Activated CD4-positive, alpha-beta T cell treated with anti-CD3 and anti-CD28 coated beads for 1 hour (primary cell): ENCODE measurements at places on chromosomes 5 and 9.

DNA sequence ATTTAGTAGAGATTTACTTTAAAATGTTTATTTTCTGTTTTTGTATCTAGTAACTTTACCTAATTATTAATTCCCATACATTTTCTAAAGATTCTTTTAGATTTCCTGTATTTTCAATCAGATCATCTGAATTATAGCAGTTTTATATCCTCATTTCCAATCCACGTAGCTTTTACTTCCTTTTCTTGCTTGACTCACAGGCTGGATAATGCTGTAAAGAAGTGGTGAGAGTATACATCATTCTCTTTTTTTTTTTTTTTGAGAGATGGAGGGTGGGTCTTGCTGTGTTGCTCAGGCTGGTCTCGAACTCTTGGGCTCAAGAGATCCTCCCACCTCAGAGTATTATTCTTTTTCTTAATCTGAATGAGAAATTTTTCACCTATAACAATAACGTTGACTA lies 11.2 kb upstream of the SETX start:
- no peak for DNase-seq

DNA sequence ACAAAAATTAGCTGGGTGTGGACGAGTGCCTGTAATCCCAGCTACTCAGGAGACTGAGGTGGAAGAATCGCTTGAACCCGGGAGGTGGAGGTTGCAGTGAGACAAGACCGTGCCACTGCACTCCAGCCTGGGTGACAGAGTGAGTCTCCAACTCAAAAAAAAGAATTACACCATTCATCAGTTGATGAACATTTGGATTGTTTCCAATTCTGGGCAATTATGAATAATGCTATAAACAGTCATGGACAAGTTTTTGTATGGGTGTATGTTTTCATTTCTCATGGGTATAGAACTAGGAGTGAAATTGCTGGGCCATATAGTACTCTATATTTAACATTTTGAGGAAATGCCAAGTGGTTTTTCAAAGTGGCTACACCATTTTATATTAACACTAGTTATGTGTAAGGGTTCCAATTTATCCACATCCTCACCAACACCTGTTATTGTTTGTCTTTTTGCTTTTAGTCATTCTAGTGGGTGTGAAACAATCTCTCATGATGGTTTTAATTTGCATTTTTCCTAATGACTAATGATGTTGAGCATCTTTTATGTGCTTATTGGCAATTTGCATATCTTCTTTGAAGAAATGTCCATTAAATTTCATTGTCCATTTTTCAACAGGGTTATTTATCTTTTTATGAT lies 9.0 kb upstream of the CCDC125 start:
- no peak for DNase-seq

DNA sequence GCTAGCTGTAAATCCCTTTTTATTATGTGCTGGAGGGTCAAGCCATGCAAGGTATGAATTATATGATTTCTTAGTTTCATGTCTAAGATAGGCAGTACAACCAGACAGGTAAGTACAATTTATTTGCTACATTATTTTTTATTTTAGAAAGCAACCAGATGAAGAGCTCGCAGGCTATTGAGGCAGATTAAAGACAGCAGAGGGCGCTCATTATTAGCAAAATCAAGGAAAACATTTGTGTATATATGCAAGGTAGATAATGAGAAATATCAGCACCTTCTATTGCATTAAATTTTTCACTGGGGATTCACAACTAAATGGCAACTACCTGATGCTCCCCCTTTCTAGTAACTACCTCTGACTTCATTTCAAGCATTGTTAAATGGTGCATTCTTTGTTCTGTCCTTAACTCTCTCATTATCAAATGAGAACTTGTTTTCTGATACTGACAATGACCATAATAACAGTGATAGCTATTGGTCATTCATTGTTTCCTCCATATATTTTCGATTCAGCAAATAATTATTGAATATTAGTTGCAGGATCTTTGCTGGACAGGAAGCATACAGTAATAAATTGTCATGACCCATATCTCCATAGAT lies 8.6 kb downstream of the SCGB3A2 start:
- no peak for DNase-seq

DNA sequence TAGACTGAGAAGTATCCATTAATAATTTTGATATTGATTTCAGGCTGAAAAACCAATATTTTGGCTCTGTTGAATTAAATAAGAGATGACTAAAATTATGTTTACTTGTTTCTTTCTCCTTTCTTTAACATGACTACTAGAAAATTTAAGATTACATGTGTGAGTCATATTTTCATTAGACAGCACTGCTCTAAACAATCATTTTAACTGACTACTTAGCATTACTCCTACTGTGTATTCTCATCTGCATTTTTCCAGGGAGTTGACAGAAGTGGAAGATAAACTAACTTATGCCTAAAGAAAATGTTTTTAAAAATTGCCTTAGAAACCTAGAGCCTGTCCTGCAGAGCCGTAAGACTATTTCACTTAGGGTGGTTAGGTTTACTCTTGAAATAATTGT lies 29.1 kb downstream of the TNC start:
- DNase-seq = no peak

DNA sequence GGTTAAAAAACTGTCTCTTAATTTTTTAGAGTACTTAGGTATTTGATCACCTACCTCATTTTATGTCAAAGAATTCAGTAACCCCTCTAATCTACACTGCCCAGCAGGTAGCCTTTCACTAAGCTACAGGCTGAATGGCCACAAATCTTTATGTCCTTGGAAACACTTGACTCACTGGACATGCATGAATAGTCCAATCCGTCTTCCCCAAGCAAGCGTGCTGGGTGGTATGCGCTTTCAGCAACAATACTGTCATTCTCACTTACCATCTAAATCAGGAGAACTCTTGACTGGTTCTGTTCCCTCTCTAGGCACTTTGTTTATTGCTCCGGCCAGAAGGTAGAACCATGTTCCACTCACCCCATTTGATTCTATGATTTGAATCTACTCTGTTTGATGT lies 73.1 kb downstream of the TRPM3 start:
- no peak for DNase-seq

DNA sequence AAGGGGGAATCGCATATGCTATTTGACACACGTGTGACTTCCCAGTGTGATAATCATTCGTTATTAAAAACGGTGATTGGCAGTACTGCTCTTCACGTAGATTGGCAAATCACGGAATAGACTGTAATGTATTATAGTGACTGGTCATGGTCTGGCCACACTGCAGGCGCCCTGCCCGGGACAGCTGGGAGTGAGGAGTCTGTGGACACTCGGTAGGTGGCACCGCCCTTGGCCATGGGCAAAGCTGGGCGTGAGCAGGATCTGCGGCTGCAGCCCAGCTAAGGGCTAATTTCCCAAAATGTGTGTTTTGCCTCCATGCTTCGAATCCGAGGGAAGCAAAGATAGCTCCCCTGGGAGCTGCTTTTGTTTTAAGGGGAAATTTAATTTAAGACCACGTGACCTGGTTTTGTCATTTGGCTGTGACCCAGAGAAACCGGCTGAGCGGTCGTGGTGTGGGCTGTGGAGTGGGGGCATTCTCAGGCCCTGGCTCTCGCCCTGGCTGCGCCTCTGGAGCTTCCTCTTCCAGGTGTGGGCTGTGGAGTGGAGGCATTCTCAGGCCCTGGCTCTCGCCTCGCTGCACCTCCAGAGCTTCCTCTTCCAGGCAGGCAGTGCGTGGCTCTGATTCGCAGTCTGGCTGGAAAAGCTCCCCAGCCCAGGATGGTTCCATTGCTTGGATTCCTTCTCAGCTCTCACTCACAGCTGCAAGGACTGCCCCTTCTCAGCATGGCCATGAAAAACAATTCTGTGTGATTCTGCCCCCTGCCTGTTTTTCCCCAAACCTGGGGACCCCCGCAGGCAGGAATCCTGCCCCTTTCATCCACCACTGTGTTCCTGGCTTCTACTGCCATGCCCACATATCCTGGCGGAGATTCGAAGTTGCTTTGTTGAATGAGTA lies 131.1 kb downstream of the OLFM1 start:
- no peak for DNase-seq

GRCh38 chr5:72604798-72605154 lies 97.6 kb upstream of the ZNF366 start:
- DNase-seq = no peak

GRCh38 chr5:37715361-37715760 lies 124.5 kb downstream of the GDNF start:
- no peak for DNase-seq

DNA sequence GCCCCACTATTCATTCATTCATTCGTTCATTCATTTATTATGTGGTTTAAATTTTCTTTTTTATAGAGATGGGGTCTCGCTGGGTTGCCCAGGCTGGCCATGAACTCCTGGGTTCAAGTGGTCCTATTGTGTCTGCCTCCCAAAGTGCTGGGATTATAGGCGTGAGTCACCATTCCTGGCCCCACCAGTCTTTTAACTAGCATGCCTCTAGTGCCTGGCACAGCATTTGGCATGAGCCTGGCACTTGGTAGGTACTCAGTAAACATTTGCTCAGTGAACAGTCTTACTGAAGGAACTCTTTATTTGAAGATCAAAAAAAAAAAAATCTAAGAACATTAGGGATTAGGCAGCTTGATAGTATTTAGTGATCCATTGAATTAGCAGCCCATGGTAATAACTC lies 98.1 kb downstream of the KDM4C start:
- no peak for DNase-seq

DNA sequence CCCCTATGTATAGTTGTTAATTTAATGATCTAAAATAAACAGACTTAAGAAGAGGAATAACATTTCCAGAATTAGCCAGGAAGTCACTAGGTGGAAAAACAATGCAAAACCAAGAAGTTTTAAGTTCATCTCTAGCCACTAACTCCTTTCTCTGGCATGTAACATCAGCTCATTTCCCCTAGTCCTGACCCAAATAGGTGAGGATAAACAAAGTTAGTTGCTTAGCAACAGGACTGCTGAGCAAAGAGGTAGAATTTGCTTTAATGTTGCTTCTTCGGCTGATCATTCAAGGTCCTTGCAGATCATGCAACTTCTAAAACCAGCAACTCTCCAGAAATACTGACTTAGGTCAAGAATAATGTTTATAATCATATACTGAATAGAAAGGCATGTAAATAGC lies 675.8 kb downstream of the CETN3 start:
- DNase-seq = no peak

- DNase-seq = no peak
These were observed 687.7 kb upstream of the ARRDC3 start for GRCh38 chr5:92070786-92071185.

- no peak for DNase-seq
These were observed 4.3 kb downstream of the LCP2 start for GRCh38 chr5:170293273-170293672.

- DNase-seq = no peak
These were observed 147.7 kb downstream of the VPS13A start for GRCh38 chr9:77325058-77325457.

DNA sequence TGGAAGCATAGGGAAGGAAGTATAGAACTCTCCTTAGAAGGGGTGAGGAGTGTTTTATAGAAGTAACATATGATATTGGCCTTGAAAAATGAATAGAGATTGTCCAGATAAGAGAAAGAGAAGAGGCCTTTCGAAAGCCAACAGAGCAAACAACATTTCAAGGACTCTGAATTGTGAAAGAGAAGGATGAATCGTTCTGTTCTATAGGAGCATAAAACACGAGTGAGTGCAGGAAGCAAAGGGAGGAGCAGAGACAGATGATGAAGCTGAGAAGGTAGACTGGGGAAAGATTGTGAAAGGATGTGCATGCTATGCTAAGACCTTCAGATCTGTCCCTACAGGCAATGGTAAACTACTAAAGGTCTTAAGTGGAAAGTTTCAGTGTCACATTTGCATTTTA lies 271.0 kb downstream of the TMEM161B start:
- DNase-seq = no peak

DNA sequence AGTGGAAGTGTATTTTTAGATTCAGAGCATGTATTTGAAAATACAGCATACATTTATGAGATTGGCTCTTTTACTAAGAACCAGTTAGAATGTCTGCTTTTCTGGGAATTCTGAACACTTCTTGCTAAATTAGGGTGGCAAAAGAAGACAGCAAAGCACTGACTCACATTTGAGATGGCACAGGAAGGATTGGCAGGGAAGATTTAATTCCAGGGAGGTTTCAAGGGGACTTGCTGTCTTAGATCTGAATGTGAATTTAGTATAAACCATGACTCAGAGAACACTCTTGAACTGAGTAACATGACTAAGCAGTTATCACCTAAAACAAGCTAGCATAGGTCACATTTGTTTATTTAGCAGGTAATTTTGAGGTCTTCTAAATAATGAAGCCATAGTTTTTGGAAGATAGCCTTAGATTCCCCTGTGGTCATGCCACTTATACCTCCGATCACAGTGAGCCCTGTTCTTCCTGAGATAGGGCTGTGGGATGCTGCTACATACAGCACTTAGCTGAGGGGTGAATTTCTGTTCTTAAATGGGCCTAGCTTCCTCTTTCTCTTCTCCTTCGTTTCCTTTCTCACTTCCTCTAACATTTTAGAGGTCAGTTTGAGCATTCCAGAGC lies 173.8 kb downstream of the PCSK1 start:
- DNase-seq = no peak

GRCh38 chr9:136075134-136075841 lies 19.8 kb downstream of the NACC2 start:
- no peak for DNase-seq

GRCh38 chr5:42825422-42826148 lies 13.9 kb upstream of the SELENOP start:
- DNase-seq = no peak

DNA sequence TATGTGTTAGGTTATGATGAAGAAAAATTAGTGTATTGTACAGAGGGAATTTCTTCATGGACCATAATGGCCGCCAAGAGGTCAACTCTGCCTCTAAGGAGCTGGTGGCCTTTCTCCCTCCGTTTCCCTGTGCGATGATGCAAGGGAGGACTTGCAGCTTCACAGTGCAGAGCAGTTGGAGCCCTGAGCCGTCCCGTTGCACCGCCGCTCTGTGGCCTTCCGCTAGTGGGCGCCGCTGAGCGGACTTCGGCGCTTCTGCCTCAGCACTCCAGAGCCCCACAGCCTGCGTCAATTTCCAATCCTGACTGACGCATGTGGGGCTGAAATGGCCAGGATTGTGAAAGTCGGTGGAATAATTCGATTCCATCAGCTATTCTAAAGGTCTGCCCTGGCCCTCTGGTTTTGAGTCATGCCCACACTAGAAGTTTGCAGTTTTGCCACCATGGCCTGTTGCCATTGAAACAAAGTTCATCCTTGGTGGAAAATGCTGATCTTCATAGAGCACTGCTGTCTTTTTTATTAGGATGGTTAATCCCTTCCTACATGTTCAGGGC lies 22.7 kb upstream of the LECT2 start:
- no peak for DNase-seq

DNA sequence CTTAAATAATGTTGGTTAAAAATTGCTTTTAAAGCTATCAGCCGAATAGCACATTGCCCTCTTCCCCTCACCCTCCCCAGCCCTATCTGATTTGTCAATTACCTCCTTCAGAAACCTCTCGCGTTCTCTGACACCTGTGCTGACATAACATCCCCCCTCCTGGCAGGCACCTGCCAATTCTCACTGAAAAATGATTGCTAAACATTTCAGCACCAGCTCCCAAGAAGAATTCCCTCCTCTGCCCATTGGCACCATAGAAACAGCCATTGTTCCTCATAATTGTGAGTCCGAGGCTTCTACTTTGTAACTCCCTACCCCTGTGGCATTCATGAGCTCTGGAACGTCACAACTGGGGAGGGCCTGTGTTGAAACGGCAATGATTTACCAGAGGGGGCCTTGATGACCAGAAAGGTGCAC lies 20.2 kb downstream of the CDH6 start:
- DNase-seq = no peak
